SW 1271 (cell line): ENCODE measurements at places on chromosomes 1 and 21.
A peak's percentile ranks its signal among the peaks of the same experiment; 100 is the strongest.

DNA sequence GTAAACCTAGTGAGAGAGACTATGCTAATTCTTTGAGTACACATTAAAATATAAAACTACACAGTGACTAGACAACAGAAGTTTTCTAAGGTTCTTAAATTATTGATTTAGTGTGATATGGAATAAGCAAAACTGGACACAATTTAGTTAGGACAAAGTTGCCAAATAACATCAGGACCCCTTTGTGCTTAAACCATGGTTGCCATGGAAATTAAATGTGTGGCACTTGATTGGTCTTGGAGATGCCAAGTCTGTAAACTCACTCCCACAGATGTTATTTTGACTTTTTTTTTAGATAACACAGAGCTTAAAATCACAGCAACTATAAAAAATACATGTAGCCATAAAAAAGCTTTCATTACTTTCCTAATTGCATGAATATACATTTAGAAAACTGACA is 234.6 kb downstream of the BRINP3 start:
- no peak for DNase-seq

GRCh38 chr1:50060279-50060678 is 36.5 kb upstream of the AGBL4 start:
- DNase-seq, result no peak

DNA sequence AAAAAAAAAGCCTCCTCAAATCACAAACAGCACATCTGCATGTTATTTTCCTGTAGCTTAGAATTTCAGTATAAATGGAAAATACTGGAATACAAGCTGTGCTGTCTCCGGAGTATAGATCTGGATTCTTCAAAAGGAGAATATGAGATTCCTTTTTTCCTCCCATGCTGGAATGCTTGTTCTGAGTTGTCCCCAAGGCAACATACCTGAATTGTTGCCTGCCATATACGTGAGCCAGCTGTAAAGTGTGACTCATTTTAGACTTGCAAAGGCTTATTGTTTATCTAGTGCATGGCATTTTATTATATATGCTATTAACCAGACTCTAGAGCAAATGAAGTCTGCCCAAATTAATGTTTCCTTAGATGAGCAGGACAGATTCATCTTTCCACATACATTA is 95.0 kb upstream of the C1orf105 start:
- no peak for DNase-seq

GRCh38 chr1:92424381-92424780 is 62.3 kb downstream of the GFI1 start:
- no peak for DNase-seq

- no peak for DNase-seq
Observed at GRCh38 chr21:44771896-44772525, 29.6 kb downstream of the UBE2G2 start.

- DNase-seq, result no peak
Observed at GRCh38 chr1:94036730-94037129, 84.2 kb downstream of the ABCA4 start.

GRCh38 chr1:167065471-167065870 is 24.7 kb downstream of the GPA33 start:
- DNase-seq, result no peak

DNA sequence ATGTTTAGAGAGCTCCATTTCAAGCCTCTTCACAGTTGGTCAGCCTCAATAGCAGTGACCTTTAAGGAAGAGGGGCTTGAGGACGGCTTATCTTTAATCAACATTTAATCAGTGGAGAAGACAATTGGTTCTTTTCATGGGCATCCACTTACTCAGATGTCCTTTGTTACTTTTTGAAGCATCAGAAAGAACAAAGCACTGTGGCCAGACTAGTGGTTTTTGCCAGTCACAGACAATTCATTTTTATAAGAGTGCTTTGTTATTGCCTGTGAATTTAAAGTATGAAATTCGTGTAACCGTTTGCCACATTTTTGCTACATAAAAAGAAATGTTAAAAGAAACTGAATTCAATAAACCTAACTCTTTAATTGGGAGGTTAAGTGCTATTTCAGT is 222.8 kb downstream of the TPR start:
- DNase-seq, result no peak

- DNase-seq, result no peak
Observed at GRCh38 chr1:21619375-21619947, 49.7 kb downstream of the RAP1GAP start.

- DNase-seq, result no peak
Observed at GRCh38 chr1:231037585-231038517, 2.2 kb downstream of the FAM89A start.

DNA sequence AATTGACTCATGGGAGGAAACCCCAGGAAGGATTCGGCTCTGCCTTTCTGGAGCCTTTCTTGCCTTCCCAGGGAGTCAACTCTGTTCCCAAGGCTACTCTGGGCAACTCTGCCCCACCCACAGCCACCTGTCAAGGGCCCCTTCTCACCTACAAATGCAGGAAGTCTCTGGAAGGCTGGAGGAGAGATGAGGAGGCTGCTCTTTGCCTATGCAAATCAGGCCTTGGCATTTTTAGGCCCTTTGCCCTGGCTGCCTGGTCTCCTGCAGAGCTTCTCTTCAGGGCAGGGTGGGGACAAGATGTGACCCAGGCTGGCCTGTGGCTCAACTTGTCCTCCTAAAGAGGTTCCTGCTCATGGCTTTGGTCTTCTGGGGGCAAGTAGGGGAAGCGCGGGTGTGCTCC is 5.4 kb downstream of the SLC6A9 start:
- no peak for DNase-seq

- no peak for DNase-seq
Observed at GRCh38 chr1:159163614-159164228, 7.7 kb upstream of the CADM3 start.

- DNase-seq, result no peak
Observed at GRCh38 chr1:246208105-246208504, 299.0 kb downstream of the SMYD3 start.

DNA sequence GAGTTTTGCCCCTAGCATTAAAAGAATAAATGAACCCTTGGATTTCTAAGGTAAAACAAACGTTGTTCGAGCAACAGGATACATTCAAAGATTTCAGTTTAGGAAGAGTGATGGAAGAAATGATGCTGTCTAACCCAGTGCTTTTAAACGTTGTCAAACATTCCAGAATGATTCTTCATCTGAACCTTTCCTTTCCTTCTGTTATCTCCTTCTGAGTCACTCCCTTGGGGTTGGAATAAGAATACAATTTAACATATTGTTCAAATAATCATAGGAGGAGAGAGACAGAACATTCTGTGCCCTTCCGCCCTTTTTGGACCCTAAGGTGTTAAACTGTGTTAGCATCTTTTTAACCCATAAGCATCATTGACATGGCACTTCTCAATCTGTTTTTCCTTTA is 61.1 kb upstream of the RCOR3 start:
- peak; percentile 18 for DNase-seq

GRCh38 chr1:29362116-29362515 is 125.8 kb downstream of the PTPRU start:
- DNase-seq, result no peak

- no peak for DNase-seq
Observed at GRCh38 chr1:55781003-55781402, 565.8 kb upstream of the USP24 start.

DNA sequence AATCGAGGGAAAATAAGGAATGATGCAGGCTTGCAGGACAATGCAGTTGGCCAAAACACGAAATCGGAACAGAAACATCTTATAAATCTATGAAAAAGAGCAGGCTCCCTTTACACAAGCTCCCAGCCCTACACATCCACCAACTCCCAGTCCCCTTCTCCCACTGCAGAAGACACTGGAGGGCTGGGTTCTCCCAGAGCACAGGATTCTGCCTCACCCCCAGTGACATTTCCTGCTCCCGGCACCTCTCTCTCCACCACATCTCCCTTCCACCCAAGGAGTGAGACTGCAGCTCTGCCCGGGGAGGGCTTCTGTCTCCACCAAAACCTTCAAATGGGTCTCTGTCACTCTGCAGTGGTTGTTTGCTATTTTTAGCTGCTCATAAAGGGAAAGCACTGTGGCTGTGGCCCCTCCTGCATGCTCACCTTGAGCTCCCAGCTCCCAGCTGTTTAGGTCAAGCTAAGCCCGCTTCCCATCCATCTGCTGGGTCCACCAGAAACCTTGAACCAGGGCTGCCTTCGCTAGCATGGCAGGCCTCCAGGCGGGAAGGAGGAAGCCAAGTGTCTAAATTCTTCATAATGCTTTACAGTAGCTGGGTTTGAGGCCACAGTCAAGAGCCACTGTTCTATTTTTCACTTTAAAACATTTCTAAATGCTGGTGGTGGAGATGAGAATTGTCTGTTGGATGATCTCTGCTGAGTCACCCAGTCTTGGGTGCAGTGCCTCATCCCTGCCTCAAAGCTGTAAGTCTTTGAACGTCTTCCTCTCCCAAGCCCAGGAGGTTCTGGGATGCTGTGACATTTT is 3.3 kb upstream of the C2CD2 start:
- no peak for DNase-seq

DNA sequence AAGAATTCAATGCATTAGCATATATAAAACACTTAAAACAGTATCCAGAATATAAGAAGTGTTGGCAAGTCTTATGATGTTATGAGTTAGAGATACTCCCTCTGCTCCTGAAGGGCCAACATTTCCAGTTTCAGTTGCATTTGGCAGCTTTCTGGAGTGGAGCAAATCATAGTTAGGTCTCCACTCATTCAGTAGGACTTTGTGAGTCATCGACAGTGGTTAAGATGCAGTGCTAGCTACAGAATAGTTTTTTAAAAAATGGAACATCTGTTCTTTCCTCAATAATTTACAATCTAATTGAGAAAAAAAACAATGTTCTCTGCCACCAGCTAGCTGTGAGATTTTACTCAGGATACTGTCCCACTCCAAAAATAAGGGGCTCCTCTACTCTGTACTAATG is 389.1 kb downstream of the HLX start:
- DNase-seq, result no peak

- DNase-seq, result no peak
Observed at GRCh38 chr1:3141129-3141528, 72.1 kb downstream of the PRDM16 start.

DNA sequence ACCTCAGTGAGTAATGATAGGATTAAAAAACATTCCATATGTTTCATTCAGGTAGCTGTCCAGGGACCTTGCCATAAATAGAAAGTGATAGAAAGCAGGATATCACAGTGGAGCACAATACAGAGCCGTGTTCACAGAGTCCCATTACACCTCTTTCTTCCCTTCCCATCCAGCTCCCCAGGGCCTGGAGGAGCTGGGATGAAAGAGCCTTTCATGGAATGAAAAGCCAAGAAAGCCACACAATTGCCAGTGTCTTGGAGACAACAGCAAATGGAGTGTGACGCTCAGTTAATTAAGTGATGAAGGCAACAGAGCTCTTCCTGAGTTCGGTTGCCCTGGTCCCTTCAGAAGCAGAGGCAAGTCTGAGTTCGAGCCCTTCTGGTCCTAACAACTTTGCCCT is 387.3 kb upstream of the PLXNA2 start:
- no peak for DNase-seq

GRCh38 chr1:162178432-162178831 is 108.9 kb downstream of the NOS1AP start:
- no peak for DNase-seq

- DNase-seq, result no peak
Observed at GRCh38 chr1:230415405-230416132, 10.6 kb downstream of the PGBD5 start.

DNA sequence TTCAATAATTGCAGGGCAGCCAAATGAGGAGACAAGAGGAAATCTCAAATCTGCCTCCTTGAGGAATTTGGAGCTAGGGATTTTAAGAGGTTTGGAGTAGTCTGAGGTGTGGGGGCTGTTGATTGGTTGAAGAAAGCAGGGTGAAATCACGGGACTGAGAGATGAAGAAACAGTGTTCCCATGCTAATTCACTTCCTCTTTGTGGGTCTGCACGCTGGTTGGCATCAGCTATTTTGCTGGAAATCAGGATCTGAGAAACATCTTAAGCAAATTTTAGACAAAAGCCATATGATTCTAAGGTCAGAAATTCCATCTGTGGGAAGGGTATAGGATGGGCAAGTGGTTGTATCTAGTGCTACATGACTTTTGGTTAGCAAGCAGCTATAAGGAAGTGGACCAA is 107.1 kb upstream of the PAXBP1 start:
- DNase-seq, result no peak

DNA sequence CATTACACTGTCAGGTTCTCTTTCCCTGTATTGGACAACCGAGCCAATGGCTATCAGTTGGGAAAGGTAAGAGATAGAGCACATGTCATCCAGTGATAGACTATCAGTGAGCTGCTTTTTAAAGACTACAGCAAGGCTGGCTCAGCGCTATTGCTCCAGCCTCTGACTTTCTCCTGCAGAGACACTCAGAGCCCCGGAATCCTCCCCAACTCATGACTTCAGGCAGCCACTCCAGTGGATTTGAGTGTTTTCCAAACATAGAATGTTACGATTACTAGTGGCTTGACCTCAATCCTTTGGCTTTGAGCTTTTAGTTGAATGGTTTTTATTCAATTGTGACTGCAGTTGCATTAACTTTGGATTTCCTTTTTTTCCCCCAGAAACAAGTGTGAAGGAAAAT is 331.9 kb downstream of the DISC1 start:
- DNase-seq, result no peak

GRCh38 chr1:6200188-6200809 is 904 bp upstream of the RPL22 start:
- DNase-seq, result no peak

DNA sequence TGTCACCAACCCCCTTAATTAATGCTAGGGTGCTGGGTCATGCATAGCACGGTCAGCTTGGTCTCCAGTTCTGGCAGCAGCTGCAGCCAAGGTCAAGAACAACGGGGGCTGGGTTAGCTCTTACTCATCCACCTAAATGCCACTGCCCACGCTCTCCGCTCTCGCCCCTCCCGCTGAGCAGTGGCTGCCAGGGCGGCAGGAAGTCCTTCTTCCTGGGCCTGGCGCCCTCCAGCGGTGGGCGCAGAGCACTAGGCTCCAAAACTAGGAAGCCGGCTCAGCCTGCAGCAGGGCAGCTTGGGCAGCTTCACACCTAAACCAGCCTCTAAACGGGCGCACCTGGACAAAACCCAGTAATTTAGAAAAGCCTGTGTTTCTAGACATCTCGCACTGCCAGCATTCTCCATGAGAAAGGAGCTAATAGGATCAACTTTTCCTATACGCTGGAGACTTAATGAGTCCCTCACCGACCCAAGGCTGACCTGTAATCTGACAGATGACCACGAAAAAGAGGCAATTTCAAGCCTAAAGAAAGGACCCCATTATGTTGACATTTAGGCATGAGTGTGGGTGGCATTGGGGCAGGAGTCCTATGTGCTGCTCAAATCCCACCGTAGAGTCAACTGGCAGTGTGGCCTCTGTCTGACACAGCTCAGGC is 78.4 kb upstream of the LRRN2 start:
- peak; percentile 23 for DNase-seq
